ENCODE measurements at places on chromosomes 1 and 21. TPM values are rescaled to one million over a fixed set of nuclear protein-coding genes. Genes with fewer than 3 reads are reported as not detected.

The SPRR1A gene
- not detected for total RNA-seq

The TSPEAR gene
- total RNA-seq, result not detected

The CFHR5 gene
- not detected for total RNA-seq

The MEX3A gene
- 0.84 TPM for total RNA-seq

The ATP6V1G3 gene
- total RNA-seq, result not detected

The UBE2Q1 gene
- 86.6 TPM for total RNA-seq

The TFF3 gene
- not detected for total RNA-seq

The OR1C1 gene
- total RNA-seq, result not detected

The OLIG2 gene
- total RNA-seq, result not detected

The LCA5L gene
- not detected for total RNA-seq

The HCRTR1 gene
- not detected for total RNA-seq

Measured in activated CD4-positive, alpha-beta T cell treated with anti-CD3 and anti-CD28 coated beads, Interleukin-2, amount 10 ng/mL, durations not matched to agents 24 days and 14 days (primary cell).